ENCODE measurements at places on chromosomes 7 and 10.

DNA sequence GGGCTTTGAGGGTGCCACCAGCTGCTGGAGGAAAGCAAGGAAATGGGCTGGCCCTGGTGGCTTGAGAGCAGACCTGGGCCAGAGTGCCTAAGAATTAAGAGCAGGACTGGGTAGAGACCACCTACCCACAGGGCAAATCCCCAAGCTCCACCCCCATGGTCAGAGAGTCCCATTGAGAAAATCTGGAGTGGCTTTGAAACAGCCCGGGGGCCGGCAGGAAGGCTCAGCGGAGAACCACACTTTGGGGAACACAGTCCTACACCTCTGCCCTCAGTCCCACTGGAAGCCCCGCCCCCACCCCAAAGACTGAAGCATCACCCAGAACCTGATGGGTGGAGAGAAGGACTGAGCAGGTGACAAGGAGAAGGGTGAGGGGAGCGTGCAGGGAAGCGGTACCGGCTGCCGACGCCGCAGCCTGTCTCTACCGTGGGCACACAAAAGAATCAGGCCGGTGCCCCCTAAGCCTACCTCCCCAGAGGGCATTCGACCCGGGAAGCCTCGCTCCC, 3.6 kb downstream of the SMARCD3 start:
- no peak for DNase-seq

DNA sequence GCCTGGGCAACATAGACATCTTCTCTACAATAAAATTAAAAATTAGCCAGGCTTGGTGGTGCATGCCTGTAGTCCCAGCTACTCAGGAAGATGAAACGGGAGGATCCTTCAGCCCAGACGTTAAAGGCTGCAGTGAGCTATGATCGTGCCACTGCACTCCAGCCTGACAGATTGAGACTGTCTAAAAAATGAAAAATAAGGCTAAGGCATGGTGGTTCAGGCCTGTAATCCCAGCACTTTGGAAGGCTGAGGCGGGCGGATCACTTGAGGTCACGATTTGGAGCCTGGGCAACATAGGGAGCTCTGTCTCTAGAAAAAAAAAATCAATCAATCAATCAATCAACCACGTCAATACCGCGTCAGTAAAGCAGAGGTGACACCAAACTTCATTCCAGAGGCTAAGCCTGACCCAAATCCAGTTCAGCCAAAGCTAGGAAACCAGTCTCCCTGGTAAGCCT, 31.1 kb downstream of the MRPS24 start:
- no peak for DNase-seq

DNA sequence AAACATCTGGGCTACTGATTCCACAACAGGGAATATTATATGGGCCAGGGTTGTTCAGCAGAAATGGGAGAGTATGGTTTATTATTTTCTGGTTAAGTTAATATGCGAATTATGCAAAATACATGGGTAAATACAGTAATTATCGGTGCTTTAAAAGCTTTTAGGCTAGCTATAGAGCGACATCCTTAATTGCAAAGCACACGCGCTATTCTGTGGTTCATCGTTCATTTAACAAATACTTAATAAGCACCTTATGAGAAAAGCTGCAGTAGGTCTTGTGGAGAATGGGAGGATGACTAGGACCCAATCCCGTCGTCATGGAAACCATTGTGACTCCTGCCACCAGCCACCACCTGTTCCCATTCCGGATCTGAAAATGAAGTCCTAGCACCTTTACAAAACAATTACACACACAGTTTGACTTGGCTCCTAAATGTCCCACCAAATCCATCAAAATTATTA, 623 bp upstream of the CEP41 start:
- DNase-seq: no peak

GRCh38 chr10:24751716-24752115, 28.0 kb upstream of the ARHGAP21 start:
- DNase-seq: no peak

GRCh38 chr7:29086545-29086944, 59.8 kb downstream of the CPVL start:
- DNase-seq: no peak

DNA sequence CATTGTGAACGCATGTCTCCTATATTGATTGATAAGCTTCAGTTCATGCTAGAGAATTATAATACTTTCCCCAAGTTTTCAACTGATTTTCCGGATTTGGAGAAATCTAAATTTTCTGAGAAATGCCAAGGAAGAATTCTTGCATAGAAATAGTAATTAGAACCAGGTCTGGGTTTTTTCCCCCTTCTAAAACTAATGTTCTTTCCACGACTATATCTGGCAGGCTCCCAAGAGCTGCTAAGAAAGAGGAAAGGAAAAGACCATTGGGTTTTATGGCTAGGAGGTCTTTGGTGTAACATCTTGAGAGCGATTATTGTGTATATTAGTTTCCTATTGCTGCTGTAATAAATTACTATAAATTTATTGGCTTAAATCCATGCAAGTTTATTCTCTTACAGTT, 71.8 kb upstream of the CACNB2 start:
- no peak for DNase-seq

GRCh38 chr7:97064972-97065587, 40.4 kb upstream of the DLX5 start:
- peak; percentile 14 for DNase-seq

GRCh38 chr10:72260976-72261783, 12.5 kb upstream of the DDIT4 start:
- no peak for DNase-seq

- DNase-seq: no peak
Observed at GRCh38 chr7:156778668-156779067, 114.3 kb downstream of the LMBR1 start.

- DNase-seq: no peak
Observed at GRCh38 chr10:89520706-89521105, 14.7 kb downstream of the SLC16A12 start.

GRCh38 chr7:94178230-94178629, 174.1 kb upstream of the BET1 start:
- peak; percentile 23 for DNase-seq

- DNase-seq: no peak
Observed at GRCh38 chr10:47297866-47298540, 2.0 kb upstream of the GDF10 start.

DNA sequence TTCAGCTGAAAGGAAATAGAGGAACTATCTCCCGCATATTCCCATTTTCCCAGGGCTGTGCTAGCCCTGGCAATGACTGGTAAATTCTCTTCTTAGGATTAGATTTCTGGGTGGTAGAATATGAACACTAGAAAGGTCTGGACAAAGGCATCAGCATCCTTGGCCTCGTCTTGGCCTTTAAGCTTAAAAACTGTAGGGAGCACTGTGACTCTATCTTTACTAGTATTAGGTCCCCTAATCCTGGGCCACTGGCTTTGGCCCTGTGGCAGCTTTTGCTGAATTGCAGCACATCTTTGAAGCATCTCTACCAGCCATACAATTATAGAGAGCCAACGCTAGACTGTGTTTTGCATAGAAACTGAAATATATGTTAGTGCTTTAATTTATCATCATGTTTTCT, 41.5 kb upstream of the EBLN1 start:
- no peak for DNase-seq

- DNase-seq: peak; percentile 42
Observed at GRCh38 chr7:73718905-73719805, at the start of gene STX1A. Gene STX1A, minus strand, starts transcription at chr7:73719669. Its CDS starts 38 bp downstream, at chr7:73719631.

- no peak for DNase-seq
Observed at GRCh38 chr10:14875941-14876340, 2.7 kb upstream of the SUV39H2 start.

GRCh38 chr7:144826208-144826607, 9.6 kb downstream of the TPK1 start:
- DNase-seq: no peak

- DNase-seq: peak; percentile 41
Observed at GRCh38 chr10:70132098-70133029, at the start of gene AIFM2. Gene AIFM2, minus strand, starts transcription at chr10:70132825. Its CDS starts 8,741 bp downstream, at chr10:70124084.

DNA sequence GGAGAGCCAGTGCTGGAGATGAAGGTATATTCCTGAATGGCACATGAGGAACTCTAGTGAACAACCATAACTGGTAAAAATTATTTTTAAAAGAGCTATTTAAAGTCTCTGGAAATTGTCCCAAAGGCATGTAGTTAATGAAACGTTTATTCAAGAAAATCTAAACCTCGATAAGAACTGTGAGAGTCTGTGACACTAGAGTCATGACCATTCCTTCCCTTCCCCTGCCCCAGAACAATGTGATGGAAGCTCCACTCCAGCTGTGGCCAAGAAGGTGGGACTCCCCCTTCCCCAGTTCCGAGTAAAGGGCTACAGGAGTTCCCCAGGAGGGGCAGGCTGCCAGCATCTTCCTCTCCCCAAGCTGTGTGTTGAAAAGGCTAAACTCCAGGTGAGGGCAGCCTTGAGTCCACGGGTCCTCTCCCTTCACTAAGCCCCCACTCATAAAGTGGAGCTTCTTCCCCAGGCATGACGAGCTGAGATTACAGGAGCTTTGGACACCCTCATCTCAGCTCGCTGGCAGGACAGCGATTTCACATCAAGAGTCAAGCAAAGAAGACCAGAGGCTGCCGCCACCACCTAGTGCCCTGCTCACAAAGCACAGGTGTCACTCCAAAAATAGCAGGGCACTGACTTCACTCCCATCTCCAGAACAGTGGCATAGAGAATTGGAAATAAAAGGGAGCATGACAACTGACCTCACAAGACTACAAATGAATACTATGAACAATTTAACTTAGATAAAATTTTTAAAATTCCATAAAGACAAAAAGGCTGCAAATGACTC, 68.5 kb downstream of the NHLRC2 start:
- no peak for DNase-seq

DNA sequence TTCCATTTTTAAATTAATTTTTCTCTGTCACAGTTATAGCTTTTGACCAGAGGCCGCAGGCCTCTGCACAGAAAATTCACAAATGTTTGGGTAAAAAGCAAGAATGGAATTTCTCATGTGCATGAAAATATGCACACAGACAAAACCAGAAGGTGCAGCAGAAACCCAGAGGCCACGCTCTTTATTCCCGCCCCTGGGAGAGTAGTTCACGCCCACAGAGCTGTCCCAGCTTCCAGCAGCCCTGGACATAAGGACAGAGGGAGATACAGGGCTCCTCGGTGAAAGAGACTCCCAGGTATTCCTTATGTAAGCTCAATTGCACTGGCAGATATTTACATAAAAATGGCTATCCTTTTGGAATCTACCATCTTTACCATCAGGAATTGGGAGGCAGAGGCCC, 245.2 kb upstream of the NFE2L3 start:
- no peak for DNase-seq

DNA sequence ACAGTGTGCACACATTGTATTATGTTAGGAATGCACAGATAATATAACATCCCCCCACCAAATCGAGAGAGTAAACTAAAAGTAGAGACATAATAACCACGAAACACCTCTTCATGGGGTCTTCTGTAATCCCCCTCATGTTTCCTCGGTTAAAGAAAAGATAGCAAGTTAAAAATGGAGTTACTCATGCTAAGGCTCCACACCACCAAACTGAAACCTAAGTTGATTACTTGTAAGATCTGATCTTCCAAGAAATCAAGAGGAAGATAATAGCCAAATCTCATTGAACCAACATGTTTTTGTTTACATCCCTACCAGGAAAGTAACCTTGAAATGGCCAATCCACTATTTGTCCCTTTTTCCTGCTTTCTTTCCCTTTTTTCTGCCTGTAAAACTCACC, 11.7 kb upstream of the ETV1 start:
- DNase-seq: no peak

- DNase-seq: no peak
Observed at GRCh38 chr10:43083764-43084163, 6.9 kb downstream of the RET start.

GRCh38 chr7:538764-539685, 19.4 kb upstream of the PDGFA start:
- no peak for DNase-seq

GRCh38 chr7:148962440-148962822, 65.9 kb downstream of the PDIA4 start:
- no peak for DNase-seq

- no peak for DNase-seq
Observed at GRCh38 chr10:63119041-63119440, 14.1 kb upstream of the NRBF2 start.

- peak; percentile 33 for DNase-seq
Observed at GRCh38 chr10:35448687-35449662, 112.7 kb downstream of the CCNY start.

- DNase-seq: no peak
Observed at GRCh38 chr10:29239569-29240472, 49.0 kb upstream of the LYZL1 start.

DNA sequence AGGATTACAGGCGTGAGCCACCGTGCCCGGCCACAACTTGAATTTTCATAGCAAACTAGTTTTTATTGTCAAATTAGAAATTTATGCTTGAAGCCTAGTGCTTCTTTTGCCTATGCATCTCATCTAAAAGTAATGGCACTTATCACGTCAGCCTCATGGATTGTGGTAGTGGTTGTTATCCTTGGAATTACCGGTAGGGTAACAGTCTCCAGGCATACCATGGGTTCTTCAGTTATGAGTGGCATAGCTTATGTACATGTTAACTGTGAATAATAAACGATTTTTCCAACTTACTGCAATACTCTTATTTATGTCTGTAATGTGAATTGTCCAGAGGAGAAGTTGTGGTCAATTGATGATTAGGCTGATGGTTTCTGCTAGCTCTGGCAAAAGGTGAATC, 63.1 kb downstream of the BMPR1A start:
- DNase-seq: no peak

GRCh38 chr7:80677629-80678028, 39.2 kb downstream of the CD36 start:
- no peak for DNase-seq

- no peak for DNase-seq
Observed at GRCh38 chr7:38147005-38147404, 31.0 kb upstream of the STARD3NL start.
